ENCODE measurements at places on chromosomes 13 and 19. TPM values are rescaled to one million over a fixed set of nuclear protein-coding genes. Genes with fewer than 3 reads are reported as not detected.

The IGFL4 gene
- total RNA-seq = 0.30 TPM

The POSTN gene
- total RNA-seq = 0.05 TPM

The COL4A2 gene
- 173 TPM for total RNA-seq

The PSG4 gene
- total RNA-seq = 0.71 TPM

The MEF2B gene
- 1.0 TPM for total RNA-seq

The ELSPBP1 gene
- not detected for total RNA-seq

The CGB8 gene
- 3.0 TPM for total RNA-seq

Data from A549 treated with AZD2906 at 1 μM for 4 hours (cell line).